ENCODE measurements at places on chromosomes 1 and 21. TPM values are rescaled to one million over a fixed set of nuclear protein-coding genes. Genes with fewer than 3 reads are reported as not detected.

IVL gene
- not detected for total RNA-seq

FCGR1A gene
- not detected for total RNA-seq

ZNF648 gene
- total RNA-seq = not detected

FCAMR gene
- total RNA-seq = not detected

PROK1 gene
- total RNA-seq = not detected

OR10J1 gene
- total RNA-seq = not detected

LRRC39 gene
- total RNA-seq = 1.5 TPM

DNA sequence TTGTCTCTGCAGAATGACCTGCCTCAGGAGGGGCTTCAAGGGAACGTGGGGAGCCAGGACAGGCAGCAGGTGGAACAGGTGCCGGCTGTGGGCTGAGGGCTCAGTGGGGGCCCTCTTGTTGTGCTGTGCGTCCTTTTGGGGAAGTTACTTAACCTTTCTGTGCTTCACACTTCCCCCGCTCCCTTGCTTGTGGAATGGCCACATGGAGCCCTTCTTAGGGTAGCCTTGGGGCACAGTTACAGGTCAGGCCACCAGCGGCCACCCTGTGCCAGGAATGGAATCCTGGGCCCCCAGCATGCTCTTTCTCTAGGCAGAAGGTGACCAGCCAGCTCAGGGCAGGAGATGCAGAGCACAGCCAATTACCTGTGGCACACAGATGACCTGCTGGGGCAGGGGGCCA is 2.6 kb downstream of the IKBKE start:
- H3K4me3 ChIP-seq = no peak overlapping the region
- peaks cover 50% of the 10 kb centered on the region for H3K4me1 ChIP-seq
- DNase-seq = no peak
- no peak overlapping the region for H3K27ac ChIP-seq
- H3K36me3 ChIP-seq = peaks cover 42% of the 10 kb centered on the region

DNA sequence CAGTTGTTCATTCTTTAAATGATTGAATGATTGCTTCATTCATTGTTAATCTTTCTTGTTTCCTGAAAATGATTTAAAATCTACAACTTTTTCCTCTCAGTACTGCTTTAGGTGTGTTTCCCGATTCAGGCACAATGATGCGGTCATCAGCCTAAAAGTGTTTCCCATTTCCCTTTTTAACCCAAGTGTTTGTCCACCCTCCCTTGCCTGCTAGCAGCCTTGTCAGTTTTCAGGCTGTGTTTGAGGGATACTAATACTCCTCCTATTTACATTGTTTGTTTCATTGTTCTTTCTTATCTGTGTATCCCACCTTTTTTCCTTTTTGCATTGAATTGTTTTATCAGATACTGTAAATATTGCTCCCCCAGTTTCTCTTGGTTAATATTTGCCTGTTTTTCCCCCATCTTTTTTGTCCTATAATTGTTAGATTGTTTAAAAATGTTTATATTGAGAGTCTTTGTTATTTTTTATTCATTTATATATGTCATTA is 131.1 kb downstream of the KIAA0319L start:
- H3K27me3 ChIP-seq = no peaks in the 10 kb centered on the region
- H3K36me3 ChIP-seq = peaks cover 3% of the 10 kb centered on the region
- no peak overlapping the region for H3K27ac ChIP-seq
- H3K4me1 ChIP-seq = no peaks in the 10 kb centered on the region

GRCh38 chr1:241813768-241814320 is 34.2 kb upstream of the EXO1 start:
- H3K27ac ChIP-seq = no peak overlapping the region
- no peaks in the 10 kb centered on the region for H3K27me3 ChIP-seq
- DNase-seq = no peak
- no peak overlapping the region for H3K4me3 ChIP-seq
- H3K36me3 ChIP-seq = no peaks in the 10 kb centered on the region
- H3K4me1 ChIP-seq = peaks cover 7% of the 10 kb centered on the region

DNA sequence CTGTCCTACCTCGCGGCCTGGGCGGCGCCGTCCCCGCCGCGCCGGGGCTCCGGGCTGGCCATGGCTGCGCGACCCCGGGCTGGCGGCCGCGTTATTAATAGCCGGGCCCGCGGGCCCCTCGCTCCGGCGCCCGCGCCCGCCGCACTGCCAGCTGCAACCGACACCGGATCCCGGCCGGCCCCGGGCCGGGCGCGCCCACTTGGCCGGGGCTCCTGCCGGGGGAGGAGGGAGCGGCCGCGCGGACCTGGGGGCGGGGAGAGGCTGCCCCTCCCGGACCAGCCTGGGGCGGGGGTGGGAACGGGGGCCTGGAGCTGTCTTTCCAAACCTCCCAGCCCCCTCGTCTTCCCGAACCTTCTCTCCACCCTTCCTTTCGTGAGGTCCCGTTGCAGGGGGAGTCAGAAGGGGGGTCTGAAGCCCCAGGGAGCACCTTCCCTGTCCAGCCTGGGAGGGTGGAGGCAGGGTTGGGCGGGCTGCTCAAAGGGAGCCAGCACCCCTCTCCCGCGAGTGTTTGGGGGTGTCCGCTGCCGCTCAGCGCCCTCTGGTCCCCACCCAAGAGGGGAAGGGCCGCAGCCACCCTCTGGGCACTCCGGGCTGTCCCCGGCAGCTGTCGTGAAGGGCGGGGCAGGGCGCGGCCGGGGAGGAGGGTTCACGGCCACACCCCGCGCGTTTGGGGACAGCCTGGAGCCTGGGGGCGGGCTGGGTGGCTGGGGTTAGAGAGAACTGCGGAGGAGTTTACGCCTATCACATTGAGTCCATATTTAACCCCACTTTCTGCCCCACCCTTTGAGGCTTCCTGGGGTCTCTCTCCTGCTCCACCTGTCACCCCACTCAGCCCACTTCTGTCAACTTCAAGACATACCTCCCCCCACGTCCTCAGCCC is at the start of gene SYNC:
SYNC (minus strand) TSS at position 172 of the 880 bp plus-strand sequence; CDS start at position 62, 110 bp downstream.
- H3K4me3 ChIP-seq = peak within 1 kb of the TSS; percentile 26
- DNase-seq = peak; percentile 41
- no peak within 1 kb of the TSS for H3K27ac ChIP-seq
- H3K4me1 ChIP-seq = peaks cover 19% of the 10 kb centered on the region

DNA sequence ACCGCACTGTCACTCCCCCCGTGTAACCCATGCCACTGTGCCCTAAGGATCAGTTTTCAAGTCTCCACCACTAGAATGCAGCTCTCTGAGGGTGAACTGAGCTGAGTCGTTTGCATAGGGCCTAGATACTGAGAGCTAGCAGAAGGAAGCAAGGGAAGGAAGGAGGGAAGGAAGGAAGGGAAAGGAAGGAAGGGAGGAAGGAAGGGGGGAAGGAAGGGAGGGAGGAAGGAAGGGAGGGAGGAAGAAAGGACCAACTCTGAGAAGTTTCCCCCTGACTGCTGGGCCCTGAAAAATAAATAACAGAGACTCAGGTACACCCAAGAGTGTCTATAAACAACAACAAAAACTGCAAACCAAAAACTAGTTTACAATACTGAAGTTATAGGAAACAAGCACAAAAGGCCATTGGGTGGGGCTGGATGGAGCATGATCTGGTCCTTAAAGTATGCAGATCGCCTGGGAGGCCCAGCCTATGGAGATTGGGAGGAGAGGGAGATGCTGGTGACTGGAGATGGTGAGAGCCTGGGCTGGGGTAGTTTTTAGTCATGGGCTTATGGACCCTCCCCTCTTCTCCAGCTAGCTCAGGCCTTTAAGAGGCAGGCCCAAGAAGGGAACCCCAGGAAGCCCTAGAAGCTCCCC is 1.7 kb upstream of the MRPS15 start:
- H3K4me1 ChIP-seq = peaks cover 17% of the 10 kb centered on the region
- peaks cover 1% of the 10 kb centered on the region for H3K36me3 ChIP-seq
- no peak overlapping the region for H3K27ac ChIP-seq
- no peak for DNase-seq
- no peaks in the 10 kb centered on the region for H3K27me3 ChIP-seq

DNA sequence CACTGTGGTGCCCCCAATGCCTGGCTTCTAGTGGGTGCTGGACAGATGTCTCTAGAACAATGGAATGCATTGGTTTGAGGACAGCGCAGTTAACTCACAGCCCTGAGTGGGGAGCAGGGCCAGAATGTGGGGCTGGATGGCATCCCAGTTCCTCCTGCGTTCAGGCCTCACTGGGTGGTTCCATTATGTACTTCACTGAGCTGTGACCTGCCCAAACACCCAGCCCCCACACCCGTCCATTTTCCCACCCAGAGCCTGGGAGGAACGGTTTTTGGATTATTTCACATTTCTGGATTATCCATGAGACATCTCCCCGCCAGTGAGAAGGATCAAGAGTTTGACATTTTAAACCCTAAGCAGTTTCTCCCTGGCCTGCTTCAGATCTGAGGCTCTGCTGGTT is 55.3 kb upstream of the WASF2 start:
- H3K4me1 ChIP-seq = no peaks in the 10 kb centered on the region
- DNase-seq = no peak
- no peaks in the 10 kb centered on the region for H3K27me3 ChIP-seq
- no peak overlapping the region for H3K4me3 ChIP-seq
- no peak overlapping the region for H3K27ac ChIP-seq
- H3K36me3 ChIP-seq = no peaks in the 10 kb centered on the region

DNA sequence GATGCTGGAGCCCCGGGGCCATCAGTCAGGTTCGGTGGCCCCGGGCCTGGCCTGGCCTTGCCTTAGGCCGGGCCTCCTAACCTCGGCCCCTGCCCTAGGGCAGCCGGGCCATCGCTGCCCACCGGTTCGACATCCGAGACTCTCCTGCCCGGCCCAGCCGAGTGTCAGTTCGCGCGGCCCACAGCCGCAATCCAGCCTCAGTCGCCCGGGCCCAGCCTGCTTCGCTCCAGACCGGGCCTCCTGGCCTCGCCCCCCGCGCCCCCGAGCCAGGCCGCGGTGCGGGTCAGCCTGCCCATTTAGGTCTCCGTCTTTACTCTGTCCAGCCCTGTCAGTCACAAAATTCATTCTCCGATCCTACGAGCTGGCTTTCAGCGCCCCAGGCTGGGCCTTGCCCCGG is 777 bp downstream of the LRRC41 start:
- H3K36me3 ChIP-seq = no peaks in the 10 kb centered on the region
- H3K27ac ChIP-seq = peak overlapping the region; percentile 92
- no peak for DNase-seq
- peaks cover 23% of the 10 kb centered on the region for H3K4me1 ChIP-seq

- no peaks in the 10 kb centered on the region for H3K36me3 ChIP-seq
- no peak for DNase-seq
- H3K27ac ChIP-seq = no peak overlapping the region
- no peak overlapping the region for H3K4me3 ChIP-seq
These were observed 46.5 kb upstream of the GREM2 start for GRCh38 chr1:240658312-240658960.

Data from B cell (primary cell).